B cell (primary cell): ENCODE measurements at places on chromosomes 3 and 15. TPM values are rescaled to one million over a fixed set of nuclear protein-coding genes. Genes with fewer than 3 reads are reported as not detected.

DNA sequence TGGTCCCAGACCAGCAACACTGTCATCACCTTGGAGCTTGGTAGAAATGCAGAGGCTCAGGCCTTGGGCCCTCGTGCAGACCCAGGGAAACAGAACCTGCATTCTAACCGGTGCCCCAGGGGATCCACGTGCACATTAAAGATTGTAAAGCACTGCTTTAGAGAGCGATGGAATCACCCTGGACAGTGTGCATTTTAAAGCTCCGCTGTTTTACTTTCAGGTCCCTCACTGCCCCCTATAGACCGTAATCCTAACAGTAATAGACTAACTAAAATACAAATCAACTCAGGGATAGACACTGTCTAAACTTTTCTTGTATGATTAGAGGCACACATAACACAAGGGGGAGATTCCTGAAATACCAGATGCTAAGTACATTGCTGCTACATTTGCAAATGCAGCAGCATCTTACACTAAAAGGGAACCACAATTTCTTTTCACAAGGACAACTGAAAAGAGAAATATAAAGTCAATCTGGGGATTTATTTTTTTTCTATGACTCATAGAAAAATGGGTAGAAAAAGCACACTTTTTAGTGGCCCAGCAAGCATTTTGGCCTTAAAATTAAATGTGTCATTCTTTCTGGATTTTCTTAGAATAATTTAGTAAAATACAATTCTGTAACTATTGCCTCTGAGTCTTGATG is 10.5 kb upstream of the SH3GL3 start:
- no peak for DNase-seq

- DNase-seq, result no peak
These were observed 9.4 kb upstream of the ALAS1 start for GRCh38 chr3:52188556-52188955.

DNA sequence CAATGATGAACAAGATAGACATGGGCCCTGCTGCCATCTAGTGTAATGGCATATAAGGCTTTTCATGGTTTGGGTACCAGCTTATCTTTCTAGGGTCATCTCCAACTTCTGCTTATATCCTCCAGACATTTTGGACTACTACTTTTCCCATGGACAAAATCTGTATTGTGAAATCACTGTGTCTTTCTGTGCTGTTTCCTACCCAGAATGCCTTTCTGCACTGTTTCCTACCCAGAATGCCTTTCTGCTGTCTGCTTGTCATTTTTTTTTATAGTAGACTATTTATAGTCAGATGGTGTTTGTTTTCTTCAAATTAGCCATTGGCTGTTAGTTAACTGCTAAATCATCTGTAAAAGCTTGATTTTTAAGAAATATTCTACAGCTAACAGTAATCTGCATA is 20.1 kb downstream of the VPS8 start:
- DNase-seq, result no peak

GRCh38 chr3:169659820-169660674 is 3.5 kb downstream of the MECOM start:
- DNase-seq, result peak; percentile 67

DNA sequence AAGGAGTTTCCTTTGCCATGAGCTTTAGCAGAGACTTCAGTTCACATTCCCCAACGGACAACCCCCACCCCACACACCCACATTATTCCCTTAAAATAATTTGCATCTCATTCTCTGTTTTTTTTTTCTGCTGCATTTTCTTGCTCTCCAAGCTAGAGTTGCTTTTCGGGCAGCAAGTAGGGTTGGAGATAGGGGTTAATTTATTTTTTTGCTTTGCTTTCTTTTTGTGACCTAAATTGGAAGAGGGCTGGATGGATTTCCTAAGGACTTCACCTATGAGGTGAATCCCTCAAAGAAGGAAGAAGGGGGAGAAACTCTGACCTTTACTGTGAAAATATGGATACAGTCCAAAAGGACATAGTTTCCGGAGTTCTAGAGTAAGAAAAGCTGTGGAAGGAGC is 6.6 kb downstream of the SOX2 start:
- DNase-seq, result no peak

DNA sequence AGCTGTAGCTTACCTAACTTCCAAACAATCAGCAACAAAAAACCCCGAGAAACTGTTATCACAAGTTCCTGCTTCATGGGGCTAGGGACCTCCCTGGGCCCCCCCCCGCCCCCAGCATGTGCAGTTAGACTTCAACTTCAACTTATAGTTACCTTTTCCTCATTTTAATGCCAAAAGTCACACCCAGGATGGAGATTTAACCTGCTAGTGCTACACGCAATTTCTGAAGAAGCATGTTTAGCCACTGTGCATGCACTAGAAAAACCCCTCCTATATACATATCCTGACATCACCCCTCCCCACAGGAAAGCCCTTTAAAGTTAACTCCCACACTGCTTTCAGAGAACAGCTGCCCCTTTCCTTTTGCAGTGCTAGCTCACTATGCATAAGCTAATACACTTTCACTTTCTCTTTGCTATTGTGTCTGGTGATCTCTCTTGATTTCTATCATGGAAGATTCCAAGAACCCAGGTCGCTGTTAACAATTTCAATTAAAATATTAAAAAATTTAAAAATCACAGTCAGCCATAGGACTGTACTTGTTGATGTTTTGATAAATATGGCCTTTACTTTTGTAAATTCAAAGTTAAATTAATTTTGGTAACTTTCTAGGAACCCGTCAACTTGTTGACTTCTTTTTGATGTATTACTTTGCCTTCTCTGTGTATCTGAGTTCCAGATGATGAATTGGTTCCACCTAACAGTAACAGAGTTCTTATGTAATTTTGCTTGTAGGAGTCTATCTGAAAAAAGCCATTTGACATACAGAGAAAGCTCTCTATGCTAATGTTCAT is 75.2 kb upstream of the ACAD9 start:
- DNase-seq, result peak; percentile 84

- no peak for DNase-seq
These were observed 254.3 kb downstream of the ZBBX start for GRCh38 chr3:167125612-167126407.

GRCh38 chr15:95205077-95205476 is 973.7 kb downstream of the MCTP2 start:
- DNase-seq, result no peak

DNA sequence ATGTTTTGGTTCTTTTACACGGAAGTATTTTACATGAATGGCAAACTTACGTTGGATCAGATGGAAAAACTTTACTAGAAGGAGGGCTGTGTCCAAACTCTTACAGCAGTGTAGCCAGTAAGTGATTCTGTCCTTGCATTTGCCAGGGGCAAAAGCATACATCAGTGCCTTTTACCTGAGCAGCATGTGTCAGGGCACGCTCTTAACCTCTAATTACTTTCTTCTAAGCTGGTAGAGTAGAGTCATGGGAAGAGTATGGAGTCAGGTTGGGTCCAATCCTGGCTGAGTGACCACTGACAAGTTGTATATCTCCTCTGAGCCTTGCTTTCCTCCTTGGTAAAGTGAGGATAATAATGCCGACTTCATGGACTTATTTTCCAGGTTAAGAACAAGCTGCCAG is 47.1 kb downstream of the RYR3 start:
- no peak for DNase-seq

DNA sequence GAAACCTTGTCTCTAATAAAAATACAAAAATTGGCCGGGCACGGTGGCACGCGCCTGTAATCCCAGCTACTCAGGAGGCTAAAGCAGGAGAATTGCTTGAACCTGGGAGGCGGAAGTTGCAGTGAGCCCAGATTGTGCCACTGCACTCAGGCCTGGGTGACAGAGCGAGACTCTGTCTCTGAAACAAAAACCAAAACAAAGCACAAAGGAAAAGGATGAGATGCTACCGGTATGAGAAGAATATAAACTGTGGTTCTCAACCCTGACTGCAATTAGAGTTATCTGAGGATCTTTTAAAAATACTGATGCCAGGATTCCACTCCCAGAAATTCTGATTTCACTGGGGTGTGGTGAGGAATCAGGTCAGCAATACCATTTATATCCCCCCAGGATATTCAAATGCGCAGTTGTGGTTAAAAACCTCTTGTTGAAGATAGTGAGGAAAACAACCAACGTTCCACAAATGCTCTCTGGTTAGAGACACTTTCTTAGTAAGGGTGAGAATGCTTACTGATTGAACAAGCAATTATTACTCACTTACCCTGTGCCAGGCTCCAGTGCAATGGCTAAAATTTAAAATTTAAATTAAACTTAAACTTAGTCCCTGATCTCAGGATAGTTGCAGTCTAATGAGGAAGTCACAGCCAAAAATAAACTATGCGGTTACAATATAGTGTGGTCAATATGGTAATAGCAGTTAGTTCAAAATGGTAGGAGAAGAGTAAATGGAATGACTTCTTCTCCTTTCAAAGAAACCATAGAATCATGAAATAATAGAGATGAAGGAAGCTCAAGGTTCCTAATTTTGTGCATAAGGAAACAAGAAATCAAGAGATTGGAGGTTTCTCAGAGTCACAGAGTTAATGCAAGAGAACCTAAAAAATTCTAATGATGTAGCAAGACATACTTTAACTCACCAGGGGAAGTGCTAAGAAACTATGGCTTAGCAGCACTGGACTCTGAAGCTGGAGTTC is 109.5 kb downstream of the SSR3 start:
- DNase-seq, result no peak

DNA sequence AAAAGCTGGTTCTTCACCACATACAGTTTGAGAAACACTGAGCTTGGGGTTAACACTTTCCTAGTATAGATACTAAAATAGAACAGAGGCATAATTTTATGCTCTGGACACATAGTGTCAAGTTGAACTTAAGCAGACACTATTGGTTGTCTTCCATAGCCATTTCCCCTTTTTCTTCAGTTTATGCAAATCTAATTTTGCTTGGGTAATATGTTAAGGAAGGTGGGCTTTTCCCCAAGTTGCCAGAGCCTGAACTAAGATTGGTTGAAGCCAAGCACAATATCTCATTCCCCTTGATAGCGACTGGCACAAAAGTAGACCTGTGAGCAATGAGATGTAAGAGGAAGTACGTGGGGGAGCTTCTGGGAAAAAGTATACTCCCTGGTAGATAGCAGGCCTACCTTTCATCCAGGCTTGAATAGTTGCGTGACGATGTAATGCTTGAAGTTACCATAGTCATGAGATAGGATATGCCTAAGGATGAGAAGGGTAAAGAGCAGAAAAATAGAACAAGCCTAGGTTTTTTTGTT is 4.5 kb upstream of the POPDC2 start:
- DNase-seq, result peak; percentile 46

DNA sequence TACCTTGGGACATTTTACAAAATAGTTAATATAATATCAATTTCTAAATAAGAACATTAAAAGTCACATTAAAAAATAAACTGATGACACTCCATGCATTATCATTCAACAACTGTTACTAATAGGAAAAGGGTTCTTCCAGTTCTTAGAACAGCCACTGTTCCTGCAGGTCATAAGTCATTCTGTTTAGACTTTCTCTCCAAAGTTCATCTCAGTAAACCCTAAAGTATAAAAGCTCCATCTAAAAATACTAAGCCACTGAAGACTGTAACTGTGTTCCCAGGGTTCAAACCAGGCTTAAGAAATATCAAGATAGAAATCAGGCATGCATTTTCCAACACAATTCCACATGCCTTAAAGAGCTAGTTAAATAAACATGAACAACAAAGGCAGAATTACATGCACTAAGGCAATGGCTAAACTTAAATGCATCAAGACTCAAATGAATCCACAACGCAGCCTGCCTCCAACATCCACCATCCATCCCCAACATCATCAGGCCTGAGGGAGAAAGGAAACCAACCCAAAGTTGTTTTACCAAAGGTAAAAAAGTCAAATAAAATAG is 46.2 kb downstream of the DMXL2 start:
- DNase-seq, result no peak

DNA sequence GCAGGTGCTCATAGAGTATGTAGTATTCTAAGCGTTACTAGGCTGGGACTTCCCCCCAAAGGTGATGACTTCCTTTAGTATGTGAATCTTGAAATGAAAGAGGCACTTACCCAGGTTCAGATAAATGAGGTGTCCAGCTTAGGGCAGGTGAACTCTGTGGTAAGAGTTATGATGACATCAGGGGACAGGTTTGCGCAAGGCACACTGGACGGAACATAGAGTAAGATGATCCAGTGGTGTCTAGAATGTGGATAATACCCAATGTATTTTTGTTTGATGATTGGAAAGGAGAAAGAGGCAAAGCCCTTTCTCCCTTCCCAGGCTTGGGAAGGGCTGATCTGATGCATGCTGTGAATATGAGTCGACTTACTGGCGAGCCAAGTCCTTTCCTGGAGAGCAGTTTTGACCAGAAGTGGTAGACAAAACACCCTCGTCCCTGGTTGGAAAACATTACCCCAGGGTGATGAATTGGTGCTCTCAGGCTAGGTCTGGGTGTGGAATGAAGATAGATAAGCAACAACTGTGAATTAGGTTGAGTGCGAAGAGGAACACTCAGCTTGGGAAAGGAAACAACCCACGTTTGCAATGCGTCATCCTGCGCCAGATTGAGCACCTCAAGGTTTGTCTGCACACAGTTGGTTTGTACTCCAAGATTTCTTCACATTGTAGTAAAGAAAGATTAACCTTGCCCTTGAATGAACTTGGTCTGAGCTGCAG is 124.2 kb downstream of the GHSR start:
- no peak for DNase-seq

- no peak for DNase-seq
These were observed 95.6 kb downstream of the ECT2 start for GRCh38 chr3:172846103-172846561.

DNA sequence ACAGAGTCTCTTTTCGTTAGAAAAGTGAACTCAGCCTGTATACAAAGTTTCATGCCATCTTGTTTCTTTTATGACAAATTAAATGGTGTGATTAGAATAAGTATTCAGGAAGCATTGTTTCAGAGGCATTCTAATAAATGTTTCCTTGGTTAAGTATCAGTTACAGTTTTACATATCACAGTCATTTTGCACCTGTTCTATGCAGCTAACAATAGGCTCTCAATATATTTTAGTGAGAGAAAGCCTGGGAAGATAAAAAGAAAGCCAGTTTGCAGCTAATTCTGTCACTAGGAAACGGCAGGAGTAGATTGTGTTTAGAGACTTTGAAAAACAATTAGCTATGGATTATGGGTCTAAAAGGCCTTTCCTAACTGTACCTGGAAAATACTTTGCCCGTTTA is 252.8 kb downstream of the ZIC1 start:
- no peak for DNase-seq

DNA sequence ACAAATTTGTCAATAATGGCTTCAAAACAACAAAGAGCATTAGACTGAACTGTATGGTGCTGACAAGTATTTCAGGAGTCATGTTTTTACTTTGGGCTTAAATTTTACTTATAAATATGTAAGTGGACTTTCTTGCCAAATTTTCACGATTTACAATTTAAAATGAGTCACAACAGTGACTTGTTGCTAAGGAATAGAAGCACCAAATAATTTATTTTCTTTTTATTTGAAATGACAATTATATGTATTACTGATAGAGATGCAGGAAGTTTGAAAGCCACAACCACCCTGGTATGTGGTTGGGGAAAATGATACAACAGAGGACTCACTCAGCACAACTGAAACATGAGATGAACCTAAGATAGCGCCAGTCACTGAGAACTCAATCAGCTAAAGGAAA is 90.3 kb downstream of the FMN1 start:
- DNase-seq, result no peak

The SYNPR gene
- not detected in 2 replicates for total RNA-seq

The REC114 gene
- total RNA-seq, result not detected in 2 replicates

The STRIT1 gene
- not detected in 2 replicates for total RNA-seq
